ENCODE measurements at places on chromosomes 5 and 9.

GRCh38 chr5:78964889-78965288 is 20.2 kb downstream of the ARSB start:
- no peak for DNase-seq

- DNase-seq = no peak
Observed at GRCh38 chr5:131107128-131107527, 57.9 kb downstream of the HINT1 start.

DNA sequence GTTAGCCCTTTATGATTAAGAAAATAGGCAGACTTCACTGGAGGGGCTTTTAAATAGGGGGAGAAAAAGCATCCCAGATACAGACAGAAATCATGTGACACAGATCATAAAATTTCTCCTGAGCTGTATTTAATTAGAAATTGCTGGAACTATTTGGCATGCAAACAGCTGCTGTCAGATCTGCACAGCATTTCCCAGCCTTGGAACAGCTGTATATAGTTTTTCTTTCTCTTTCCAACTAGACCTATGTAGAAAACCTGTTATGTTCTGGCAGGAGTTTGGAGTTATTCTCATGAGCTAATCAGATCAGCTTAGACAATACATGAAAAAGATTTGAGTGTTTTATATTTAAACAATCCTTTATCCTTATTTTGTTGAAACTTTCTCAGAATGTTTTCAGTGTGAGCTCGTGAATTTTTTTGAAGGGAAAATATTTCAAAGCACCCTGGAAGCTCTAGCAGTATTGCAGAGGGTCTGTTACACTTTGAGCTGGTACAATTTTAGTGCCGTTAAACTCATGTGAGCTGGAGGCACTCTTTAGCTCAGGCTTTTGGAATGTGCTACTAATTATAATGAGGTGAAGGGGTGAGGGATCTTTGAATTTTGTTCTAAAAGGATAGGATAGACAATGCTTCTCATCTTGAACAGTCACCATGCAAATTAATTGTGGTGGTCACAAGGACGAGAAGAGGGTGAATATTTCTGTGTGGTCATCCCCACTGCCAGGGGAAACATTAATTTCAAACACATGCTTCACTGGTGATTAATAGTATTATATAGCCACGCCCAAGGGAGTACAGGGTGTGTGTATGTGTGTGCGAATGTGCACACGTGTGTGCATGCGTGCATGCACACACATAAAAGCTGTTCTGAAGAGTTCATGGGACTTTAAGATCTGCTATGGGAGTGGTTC is 239.4 kb upstream of the FBXL7 start:
- DNase-seq = no peak

- DNase-seq = no peak
Observed at GRCh38 chr5:172910828-172911627, 48.2 kb upstream of the RPL26L1 start.

DNA sequence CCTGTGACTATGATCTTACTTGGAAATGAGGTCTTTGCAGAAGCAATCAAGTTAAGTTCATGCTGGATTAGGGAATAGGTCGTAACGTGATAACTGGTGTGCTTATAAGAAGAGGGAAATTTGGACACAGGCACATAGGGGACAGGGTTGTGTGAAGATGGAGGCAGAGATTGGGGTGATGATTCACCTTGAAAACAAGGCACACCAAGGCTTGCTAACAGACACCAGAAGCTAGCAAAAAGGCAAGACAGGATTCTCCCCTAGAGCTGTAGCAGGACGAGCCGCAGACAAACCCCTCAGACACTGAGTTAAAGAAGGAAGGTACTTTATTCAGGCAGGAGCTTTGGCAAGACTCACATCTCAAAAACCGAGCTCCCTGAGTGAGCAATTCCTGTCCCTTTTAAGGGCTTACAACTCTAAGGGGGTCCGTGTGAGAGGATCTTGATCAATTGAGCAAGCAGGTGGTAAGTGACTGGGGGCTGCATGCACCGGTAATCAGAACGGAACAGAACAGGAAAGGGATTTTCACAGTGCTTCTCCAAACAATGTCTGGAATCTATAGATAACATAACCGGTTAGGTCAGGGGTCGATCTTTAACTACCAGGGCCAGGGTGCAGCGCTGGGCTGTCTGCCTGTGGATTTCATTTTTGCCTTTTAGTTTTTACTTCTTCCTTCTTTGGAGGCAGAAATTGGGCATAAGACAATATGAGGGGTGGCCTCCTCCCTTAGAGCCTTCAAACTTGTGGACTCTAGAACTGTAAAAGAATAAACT is 57.5 kb upstream of the S1PR3 start:
- no peak for DNase-seq

DNA sequence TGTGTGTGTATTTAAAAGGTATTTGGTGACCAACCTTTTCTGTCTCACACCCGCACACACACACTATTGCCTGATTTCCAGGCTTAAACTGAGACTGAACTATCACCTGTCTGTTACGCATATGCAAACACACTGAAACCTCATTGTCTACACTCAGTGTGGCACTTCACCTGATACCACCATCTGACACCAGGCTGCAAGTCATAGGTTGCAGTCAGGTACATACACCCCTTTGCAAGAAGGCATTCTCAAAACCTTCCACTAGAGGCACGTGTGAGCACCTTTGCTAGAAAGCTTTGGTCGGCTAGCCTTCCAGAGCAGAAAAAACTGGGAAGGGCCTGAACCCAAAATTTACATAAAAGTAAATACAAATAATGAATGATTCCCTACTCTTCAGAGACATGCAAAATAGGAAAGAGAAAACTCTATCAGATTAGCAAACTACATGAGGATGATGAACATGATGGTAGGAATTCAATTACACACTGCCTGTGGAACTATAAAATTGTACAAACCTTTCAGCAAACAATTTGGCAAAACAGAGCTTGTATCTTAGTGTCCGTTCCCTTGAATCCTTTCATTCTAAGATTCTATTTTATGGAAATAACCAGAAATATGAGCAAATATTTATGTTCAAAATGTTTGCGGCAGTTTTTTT is 5.9 kb upstream of the FOXD1 start:
- no peak for DNase-seq

DNA sequence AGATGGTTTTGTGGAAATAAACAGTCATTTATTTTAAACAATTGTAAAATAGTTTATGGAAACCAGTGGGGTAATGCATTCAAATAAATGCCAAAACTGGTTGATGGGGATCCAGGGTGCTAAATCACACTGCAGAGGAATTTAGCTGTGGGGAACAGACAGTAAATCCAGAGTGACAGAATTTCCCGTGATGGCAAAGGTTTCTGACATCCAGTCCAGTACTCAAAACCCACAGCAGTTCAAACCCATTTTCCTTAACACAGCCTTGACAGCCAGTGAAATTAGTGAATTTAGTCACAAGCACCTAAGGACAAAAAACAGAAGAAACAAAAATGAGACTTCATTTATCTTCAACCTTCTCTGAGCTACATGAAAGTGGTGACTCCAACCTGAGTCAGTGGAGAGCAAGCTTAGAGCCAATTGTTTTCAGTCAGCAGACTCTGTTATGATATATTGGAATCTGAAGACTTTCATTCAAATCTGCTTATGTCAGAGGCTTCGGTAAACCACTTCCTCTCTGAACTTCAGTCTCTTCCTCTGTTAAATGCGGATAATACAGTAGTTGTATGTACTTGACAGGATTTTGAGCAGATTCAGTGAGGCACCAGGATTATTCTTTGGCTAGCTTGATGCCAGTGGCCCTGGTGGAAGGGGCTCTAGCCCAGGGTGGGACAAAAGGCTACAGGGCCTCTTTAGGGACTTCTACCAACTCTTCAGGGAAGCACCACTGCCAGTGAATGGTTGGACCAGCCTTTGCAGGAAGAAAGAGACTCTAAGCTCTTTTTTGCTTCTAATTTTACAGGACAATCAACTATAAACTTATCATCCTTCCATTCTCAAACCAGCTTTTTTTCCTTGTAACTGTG is 185.3 kb downstream of the MAPKAP1 start:
- no peak for DNase-seq

DNA sequence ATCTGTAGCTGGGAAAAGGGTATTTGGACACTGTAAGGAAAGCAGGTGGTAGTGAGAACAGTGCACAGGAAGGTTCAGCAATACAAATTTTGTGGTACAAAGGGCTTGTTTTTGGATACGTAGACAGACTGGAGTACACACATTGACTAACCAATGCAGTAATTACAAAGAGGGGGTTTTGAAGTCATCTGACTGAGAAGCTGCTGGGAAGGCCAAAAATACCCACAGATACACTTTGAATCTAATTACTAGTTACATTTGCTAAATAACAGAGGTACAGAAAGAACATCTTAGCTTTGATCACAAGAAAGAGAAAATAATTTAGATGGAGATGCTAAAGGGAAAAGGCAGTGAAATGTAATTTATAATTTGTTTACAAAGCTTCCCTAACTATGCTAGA is 45.9 kb downstream of the PKD2L2 start:
- DNase-seq = no peak

DNA sequence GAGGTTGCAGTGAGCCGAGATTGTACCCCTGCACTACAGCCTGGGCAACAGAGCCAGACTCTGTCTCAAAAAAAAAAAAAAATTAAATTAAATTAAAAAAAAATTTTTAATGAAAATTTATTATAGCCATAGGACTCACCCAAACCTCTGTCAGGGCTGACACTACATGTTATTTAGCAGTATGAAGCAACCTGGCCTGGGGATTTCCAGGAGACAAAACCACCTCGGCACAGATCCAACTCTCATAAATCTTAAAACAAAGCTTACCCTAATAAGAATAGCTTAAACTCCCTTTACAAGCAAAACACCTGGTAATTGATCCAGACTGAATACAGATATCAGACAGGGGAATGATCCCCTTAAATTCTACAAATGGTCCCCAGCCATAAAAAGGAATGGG is 38.4 kb downstream of the PPP1R2B start:
- no peak for DNase-seq

GRCh38 chr9:70542311-70542931 is 128.0 kb upstream of the KLF9 start:
- no peak for DNase-seq

GRCh38 chr9:109632817-109633216 is 134.7 kb upstream of the PTPN3 start:
- DNase-seq = no peak

DNA sequence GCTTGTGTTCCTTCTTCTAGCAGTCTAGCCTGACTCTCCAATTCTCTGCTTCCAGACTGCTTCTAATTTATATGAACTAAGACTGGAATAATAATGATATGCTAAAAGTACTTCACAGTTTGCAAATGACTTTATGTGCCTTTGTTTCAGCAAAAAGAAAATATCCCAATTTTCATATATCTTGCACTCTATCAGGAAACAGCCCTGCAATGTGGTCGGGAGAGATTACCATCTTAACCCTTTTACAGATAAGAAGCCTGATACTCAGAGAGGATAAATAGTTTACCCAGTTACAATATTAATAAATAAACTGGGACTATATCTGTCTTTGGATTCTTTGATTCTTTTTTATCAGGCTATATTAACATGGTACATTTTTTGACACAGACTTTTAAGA is 126.0 kb downstream of the CDC42SE2 start:
- DNase-seq = no peak

DNA sequence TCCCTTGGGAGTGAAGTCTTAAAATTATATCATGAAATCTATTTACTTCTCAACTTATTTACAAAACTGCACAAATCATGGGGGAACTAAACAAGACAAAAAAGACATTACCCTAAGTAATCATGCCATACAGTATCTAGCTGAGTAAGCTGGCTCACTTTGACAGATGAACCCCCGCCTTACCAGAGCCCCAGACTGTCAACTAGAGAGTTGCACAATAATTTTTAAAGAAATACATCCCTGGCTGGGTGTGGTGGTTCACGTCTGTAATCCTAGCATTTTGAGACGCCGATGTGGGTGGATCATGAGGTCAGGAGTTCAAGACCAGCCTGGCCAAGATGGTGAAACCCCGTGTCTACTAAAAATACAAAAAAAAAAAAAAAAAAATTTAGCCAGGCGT is 62.3 kb downstream of the LPAR1 start:
- DNase-seq = no peak

DNA sequence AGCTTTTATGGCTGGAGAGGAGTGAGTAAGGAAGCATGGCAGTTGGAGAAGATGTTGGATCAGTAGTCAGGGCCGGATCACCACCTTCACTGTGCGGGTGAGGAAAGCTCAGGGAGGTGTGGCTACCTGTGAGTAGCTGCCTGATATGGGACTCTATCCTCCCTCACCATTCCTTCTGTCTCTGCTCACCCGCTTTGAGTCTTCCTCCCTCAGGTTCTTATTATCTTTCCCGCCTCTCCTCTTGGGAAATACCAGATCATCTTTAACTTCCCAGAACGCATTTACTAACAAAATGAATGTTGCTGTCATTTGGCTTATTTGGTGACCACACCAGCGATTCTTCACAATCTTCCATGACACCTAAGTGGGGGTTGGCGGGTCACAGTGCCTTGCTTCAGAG is 140.7 kb upstream of the GPR151 start:
- no peak for DNase-seq

- DNase-seq = no peak
Observed at GRCh38 chr5:76742583-76742982, 26.7 kb downstream of the F2R start.

DNA sequence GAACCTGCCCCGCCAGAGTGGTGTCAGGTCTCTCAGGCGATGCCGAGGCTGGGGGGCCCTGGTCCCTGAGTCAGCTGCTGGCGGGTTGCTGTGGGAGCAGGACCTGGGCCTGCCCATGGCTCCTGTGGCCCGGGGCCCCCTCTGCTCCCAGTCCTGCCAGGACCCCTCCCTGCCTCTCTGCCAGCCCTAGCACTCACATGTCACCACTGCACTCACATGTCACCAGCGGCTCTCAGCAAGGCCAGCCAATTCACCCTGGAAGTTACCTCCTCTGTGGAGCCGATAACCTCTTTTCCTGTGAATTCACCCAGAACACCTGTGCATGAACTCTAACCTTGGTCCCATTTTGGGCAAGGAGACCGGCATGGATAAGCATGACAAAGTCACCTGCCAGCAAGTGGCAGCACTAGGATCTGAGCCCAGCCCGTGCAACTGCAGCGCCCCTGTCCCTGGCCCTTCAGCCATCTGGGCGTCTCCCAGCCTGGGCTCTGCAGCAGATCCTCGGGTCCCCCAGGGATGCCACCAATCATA is 170.2 kb downstream of the GAPVD1 start:
- no peak for DNase-seq

DNA sequence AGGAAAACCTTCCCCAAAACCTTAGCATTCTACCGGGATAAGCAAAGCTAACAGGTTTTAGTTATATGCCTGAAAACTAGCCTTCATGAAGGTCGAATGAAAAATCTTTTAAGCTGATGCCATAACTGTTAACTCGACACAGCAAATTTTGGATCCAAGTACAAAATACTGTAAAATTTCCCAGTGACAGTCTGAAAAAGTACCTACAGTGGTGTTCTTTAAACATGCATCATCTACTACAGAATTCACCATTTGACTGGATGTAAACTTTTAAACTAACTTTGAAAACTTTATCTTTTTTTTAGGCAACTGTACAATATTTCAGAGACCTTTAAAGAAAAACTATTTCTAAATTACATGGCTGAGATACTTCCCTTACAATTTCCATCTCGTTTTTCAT is 791 bp downstream of the RAPGEF6 start:
- no peak for DNase-seq
